ENCODE measurements at places on chromosomes 16 and 17. TPM values are rescaled to one million over a fixed set of nuclear protein-coding genes. Genes with fewer than 3 reads are reported as not detected.
A peak's percentile ranks its signal among the peaks of the same experiment; 100 is the strongest.

DNA sequence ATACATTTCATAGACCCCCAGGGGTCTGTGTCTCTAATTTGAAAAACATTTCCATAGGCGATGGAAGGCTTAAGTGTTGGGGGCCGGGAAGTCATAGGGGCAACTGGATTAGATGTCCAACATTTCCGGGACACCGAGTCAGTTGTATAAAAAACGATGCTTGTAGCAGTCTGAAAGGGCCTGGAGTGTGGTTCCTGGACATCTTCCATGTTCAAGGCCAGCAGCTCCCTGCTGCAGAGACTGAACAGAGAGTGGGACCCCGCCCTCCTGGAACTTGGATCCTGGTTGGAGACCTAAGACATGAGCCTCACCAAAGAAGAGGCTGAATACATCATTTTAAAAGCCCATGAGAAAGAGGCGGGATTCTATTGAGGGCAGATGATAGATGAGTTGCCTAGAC lies 82.0 kb upstream of the ZNF423 start:
- no peak for DNase-seq

Gene CXCL16
- 16.7 TPM for total RNA-seq

DNA sequence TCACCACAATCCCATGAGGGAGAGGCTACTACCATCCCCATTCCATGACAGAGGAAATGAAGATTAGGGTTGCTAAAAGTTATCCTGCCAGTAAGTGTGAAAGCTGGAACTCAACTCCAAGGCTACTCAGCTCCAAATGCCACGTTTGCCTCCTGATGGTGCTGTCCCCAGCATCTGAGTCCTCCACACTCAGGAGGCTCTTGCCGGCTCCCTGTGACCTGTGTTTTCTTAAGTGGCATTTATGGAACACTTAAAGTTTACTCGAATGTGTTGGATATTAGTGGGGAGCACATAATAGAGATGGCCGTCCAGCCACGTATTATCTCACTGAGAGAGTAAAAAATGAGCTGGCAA lies 267.9 kb downstream of the CBLN1 start:
- no peak for DNase-seq

Gene AOC2
- total RNA-seq = 6.5 TPM

DNA sequence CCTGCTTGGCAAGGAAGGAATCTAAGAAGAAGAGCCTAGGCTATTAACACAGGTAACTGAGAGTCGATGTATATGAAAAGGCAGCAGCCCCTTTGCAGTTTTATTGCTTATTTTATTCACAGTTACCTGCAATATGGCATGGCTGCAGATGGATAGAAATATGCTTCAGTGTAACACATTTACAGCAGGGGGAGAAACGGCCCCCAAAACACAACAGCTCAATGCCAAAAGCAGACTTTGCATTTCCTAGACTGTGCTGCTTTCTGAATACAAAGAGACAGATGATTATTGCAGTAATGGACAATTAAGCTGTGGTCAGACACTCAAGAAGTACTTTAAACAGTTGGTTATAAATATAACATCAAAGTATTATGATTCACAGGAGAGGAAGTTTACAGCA lies 108.0 kb upstream of the CDH13 start:
- DNase-seq = no peak

Gene KDM8
- total RNA-seq = 13.5 TPM

Gene MAPT
- total RNA-seq = 427 TPM

DNA sequence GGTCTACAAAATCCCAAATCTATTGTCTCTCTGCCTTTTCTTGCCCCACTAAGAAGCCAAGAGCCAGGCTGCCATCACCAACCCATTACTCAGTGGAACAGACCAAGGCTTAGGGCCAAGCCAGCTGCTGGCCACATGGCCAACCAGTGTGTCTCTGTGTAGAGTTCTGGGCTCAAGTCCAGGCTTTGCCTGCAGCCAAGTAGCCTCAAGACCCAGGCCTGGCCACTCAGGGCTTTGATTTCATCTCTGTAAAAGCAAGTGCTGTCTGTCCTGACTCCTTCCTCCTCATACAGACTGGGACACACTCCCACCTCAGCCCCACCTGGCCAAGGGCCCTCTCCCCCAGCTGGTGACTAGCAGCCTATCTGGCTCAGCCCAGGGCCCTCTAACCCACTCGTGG lies 14.6 kb downstream of the SREBF1 start:
- DNase-seq = peak; percentile 81

DNA sequence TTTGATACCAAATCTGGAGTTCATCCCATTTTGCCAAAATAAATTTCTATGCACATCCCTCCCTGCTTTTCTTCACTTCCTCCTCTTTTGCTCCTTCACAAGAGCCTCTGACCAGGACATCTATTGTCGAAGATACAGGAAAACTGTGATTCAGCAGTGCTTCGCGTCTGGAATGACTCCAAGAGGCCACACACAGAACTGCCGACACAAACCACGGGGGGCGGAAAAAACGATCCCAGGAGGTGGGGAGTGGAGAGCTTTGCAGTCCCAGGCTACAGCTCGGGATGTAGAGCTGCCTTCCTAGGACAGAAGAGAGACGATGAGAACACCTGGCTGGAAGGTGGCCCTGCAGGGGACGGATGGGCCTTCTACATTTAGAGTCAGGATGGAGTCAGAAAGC lies 102.8 kb downstream of the XYLT1 start:
- no peak for DNase-seq

DNA sequence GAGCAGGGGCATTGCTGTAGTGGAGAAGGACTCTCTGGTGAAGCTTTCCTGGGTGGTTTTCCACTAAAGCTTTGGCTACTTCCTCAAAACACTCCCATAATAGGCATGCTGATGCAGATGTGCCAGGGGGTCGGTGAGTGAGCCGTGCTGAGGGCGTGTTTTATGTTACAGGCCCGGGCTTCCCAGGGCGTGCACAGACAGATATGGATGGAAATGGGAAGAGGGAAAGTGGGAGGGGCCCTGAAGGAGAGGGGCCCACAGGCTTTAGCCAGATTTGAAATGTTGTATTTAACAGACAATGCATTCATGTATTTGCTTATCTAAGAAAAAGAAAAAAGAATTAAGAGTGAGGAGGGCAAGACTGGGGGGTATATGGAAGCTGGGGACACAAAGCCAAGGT lies 56.3 kb downstream of the IL21R start:
- no peak for DNase-seq

DNA sequence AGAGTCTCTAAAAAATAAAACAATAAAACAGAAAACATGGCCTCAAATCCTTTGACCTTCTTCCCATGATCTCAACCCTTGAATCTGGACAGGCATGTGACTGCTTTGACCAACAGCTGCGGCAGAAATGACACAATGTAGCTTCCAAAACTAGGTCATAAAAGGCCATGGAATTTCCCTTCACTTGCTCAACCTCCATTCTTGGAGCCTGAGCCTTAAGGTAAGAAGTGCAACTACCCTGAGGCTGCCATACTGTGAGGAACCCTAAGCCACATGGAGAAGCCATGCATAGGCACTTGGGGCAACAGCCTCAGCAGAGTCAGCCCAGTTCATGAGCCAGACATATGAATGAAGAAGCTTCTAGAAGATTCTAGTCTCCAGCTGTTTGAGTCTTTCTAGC lies 75.7 kb upstream of the BRD7 start:
- DNase-seq = peak; percentile 4

GRCh38 chr16:8959921-8960787 lies 3.6 kb downstream of the USP7 start:
- DNase-seq = no peak

DNA sequence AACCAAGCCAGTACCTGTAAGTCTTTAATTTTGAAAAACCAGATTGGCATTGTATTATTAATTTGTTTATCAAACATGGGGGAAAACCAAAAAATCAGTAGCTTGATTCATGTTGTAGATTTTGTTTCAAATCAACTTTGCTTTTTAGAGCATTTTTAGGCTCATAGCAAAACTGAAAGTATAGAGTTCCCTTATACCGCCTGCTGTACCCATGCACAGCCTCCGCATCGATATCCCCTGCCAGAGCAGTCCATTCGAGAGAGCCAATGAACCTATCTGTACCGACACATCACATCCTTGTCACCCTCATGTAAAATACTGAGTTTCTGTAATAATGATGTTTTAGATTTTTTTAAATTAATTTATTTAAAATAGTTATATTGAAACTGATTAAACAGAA lies 16.2 kb upstream of the MRC2 start:
- DNase-seq = no peak

Gene SLC5A10
- not detected for total RNA-seq

Gene HS3ST4
- 35.8 TPM for total RNA-seq

Gene TMEM95
- not detected for total RNA-seq

DNA sequence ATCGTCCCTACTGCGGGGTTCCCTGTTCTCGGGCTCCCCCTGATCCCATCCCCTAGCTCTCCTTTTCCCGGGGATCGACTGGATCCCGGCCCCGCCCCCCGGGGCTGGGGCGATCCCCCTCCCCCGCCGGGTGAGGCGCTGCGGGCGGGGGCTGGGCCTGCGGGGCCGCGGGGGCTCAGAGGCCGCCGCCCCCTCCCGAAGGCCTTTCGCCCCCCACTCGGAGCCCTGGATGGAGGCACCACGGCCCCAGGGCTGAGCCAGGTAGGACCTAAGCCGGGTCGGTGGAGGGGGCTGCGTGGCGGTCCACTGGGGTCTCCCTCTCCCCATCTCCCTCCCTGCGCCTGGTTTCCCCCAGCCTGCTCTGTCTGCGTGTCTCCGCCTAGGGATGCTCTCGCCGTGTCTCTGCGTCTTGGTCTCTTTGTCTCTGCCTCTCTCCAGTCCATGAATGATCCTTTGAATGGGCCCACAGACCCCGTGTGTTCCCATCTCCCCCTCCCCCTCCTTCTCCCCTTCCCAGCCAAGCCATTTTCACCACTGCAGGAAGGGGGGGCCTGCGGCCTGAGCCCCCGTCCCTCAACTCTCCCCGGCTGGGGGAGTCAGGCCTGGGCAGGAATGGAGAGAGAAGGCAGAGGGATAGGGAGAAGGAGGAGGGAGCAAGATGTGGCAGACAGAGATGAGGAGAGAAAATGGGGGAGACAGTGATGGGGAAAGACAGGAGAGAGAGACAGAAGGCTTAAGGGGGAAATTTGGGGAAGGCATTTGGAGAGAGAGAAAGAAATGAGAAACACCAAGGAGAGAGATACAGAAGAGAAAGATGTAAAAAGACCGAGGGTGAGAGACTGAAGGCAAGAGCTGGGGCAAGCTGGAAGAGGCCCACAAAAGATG lies 1.7 kb upstream of the TMEM256 start:
- DNase-seq = peak; percentile 34

DNA sequence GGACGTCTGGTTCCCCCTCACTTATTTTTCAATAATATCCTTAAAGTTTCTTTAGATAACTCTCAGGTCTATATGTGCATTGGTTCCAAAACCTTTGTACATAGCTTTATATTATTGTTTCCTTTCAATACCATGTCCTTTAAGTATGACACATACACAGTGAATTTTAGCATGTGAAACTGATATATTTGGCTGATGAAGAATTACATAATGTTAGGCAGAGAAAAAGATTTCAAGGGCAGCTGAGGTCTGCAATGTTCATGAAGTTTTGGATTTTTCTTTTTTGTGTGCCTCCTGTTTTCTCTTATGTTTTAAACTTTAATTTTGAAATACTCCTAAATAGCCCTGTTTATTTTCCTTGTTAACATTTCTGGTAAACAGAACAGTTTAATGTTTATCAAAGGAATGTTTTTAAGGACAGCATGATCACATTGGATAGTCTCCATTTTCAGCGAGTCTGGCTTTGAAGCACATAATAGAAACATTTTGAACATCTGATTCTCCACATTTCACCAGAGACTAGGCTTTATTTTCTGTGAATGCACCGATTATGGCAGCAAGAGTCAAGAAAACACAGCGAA lies 32.9 kb upstream of the FBXO47 start:
- DNase-seq = no peak

- no peak for DNase-seq
These were observed 482 bp downstream of the DCTPP1 start for GRCh38 chr16:30429418-30429677.

DNA sequence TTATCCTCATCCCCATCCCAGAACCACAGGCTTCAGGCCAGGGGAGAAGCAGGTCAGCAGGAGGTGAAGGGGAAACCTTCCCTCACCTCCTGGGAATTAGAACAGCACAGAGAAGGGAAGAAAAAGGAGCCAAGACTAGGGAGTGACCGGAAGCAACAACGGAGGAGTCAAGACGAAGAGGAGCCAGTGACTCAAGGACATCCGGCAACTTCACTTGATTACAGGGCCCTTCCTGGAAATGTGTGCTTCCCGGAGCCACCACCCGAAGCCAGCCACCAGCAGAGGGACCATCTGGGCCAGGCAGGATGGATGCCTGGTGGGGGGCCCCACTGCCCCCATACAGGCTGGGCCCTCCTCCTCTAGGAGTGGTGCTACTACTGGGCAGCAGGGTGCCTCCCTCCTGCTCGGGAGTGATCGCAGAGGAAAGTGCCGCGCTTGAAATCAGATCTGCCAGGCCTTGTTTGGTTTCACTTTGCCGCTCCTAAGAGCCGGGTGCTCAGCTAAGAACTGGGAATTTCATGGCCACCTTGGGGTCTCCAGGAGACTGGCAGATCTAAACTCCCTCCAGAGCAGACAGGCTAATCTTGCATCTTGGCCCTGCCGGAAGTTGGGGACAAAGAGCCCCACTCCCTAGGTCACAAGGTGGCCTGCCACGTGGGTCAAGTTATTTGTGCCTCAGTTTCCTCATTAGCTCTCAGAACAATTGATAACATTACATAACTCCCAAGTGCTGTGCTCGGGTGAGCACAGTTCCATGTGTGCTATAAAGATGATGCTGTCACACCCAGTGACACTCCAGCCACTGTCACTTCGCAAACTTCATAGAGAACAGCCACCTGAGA lies 6.6 kb downstream of the CDC42EP4 start:
- peak; percentile 17 for DNase-seq

GRCh38 chr17:50027881-50028735 lies 27.8 kb upstream of the ITGA3 start:
- DNase-seq = no peak

Gene SPDYE4
- total RNA-seq = not detected

DNA sequence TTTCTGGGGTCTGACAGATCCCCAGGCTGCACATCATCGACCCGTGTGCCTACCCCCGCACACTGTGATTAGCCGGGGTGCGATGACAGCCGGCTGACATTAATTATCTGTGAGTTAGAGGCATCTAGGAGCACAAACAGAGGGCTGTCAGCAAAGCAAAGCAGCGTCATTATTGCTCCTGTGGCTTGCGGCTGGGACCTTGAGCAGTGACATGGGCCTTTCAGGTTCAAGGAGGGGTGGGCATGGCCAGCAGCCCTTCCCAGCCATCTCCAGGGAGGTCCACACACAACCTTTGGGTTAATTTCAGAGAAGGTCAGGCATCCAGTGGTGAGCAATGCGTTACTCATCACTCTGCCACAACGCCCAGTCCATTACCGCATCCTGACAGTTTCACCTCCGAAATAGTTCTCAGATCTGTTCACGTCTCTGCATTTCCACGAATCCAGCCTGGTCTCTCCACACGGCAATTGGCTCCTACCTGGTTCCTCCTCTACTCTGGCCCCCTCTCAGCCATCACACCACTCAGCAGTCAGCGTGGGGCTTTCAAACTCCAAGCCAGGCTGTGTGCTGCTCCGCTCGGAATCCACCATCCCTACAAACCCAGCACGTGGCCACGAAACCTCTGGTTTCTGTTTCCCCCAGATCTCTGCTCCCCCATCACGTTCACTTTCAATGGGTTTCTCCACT lies 249.7 kb upstream of the C16orf82 start:
- DNase-seq = no peak
